ENCODE measurements at places on chromosomes 13 and 19.

DNA sequence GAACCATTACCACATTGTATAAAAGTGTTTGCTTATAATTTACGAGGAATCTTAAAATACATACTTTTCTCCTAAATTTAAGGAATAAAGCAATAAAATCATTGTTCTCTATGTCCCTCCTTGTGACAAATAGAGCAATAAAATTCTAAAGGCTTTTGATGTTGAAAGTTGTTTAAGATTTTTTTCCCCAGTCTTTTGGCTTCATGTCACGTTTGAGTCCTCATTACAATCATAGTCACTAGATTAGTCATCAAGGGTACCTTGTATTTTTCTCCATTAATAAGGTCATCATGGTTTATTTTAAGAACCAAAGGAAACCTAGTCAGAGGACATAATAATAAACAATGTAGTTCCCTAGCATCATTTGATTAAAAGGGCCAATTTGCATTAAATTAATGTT lies 3.2 kb downstream of the WBP4 start:
- no peak for DNase-seq

- no peak for DNase-seq
Observed at GRCh38 chr19:40270362-40271089, 14.6 kb downstream of the AKT2 start.

- no peak for DNase-seq
Observed at GRCh38 chr13:58594747-58595600, 963.4 kb downstream of the PCDH17 start.

GRCh38 chr19:33177417-33177979 lies 16.6 kb upstream of the LRP3 start:
- DNase-seq, result no peak

GRCh38 chr13:26213982-26214381 lies 8.1 kb downstream of the RNF6 start:
- no peak for DNase-seq
